ENCODE measurements at places on chromosomes 5 and 9.

GRCh38 chr5:157259699-157260098 is 6.2 kb upstream of the CYFIP2 start:
- no peak for DNase-seq

DNA sequence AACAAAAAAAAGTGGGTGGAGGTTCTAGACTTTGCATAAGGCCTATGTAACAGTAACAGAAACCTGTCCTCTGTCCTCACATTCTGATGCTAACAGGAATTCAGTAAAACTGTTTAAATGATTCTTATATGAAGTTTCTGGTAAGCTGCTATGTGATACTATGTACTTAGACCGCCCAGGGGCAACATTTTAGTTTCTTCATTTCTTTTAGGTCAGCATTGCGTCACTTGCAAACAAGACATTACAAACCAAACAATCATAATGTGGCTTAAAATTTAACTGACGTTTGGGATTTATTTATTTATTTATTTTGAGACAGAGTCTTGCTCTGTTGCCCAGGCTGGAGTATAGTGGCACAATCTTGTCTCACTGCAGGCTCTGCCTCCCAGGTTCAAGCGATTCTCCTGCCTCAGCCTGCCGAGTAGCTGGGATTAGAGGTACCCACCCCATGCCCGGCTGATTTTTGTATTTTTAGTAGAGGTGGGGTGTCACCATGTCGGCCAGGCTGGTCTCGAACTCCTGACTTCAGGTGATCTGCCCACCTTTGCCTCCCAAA is 44.3 kb downstream of the TENT4A start:
- DNase-seq, result no peak

- DNase-seq, result no peak
These were observed 252.3 kb downstream of the NR3C1 start for GRCh38 chr5:143151056-143151700.

- DNase-seq, result no peak
These were observed 8.7 kb downstream of the PHF19 start for GRCh38 chr9:120868339-120868675.

- DNase-seq, result no peak
These were observed 2.3 kb downstream of the HAND1 start for GRCh38 chr5:154475591-154476353.

GRCh38 chr9:80437825-80438224 is 866.1 kb downstream of the TLE4 start:
- no peak for DNase-seq

- DNase-seq, result no peak
These were observed 35.0 kb downstream of the AOPEP start for GRCh38 chr9:94761481-94761880.

- no peak for DNase-seq
These were observed 16.6 kb downstream of the TUT7 start for GRCh38 chr9:86337469-86338108.

Data from stimulated activated CD8-positive, alpha-beta memory T cell treated with anti-CD3 and anti-CD28 coated beads, Interleukin-4, amount 100 ng/mL, for 1 hour (primary cell).